Eye (tissue), 1 donor: ENCODE measurements at places on chromosomes 3 and 15.
A peak's percentile ranks its signal among the peaks of the same experiment; 100 is the strongest.

DNA sequence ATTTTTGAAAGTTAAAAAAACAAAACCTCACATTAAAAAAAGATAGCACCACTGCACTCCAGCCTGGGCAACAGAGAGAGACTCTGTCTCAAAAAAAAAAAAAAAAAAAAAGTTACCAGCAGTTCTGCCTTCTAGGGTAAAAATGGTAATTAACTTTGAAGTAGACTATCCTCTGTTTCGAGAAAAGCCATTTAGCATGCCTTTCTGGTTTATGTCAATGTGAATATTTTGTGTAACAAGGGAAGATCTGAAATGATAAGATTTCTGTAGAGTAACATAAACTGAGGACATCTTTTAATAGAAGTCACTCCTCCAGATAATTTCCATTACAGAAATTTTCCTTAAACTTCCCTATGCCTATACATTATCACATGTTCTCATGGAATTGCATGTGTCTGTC lies 203.2 kb upstream of the GAP43 start:
- DNase-seq, result no peak

DNA sequence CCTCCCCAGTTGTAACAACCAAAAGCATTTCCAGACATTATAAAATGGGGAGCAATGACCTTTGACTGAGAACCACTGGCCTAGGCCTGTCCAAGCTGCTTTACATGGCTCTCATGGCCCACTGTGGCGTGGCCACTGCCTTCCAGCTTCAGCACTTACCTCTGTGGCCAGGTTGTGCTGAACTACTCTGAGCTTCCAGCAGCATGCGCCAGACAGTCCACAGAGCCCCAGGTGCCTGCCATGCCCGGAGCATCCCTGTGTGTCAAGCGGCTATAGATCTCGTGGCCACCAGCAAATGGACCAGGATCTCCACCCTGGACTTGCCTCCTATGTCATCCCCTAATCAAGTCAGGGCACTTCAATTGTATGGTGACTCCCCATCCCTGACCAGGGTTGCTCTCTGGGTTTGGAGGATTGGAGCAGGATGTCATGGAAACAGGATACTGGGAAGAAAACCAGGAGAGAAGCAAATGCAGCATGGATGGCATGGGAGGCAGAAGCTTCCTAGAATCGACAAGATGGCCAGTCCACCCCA lies 199.7 kb downstream of the UACA start:
- DNase-seq, result no peak

- no peak for DNase-seq
These were observed 74.9 kb upstream of the SKOR1 start for GRCh38 chr15:67750371-67750770.

DNA sequence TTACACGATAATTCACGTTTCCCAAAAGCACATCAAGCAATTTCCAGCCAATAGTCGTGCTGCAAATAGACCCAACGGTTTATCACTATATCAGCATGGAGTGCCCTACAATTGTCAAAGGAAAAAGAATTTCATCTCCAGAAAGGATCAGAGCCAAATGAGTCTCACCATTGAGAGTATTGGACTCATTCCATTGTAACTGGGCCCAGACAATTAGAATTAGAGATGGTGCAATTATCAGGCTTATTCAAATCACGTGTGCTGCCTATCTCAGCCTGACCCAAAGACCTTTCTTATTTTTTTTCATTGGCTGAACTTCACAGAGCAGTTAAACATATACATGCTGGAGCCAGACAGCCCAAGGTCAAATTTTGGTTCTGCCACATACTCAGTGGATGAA lies 87.0 kb upstream of the LRTM1 start:
- no peak for DNase-seq

DNA sequence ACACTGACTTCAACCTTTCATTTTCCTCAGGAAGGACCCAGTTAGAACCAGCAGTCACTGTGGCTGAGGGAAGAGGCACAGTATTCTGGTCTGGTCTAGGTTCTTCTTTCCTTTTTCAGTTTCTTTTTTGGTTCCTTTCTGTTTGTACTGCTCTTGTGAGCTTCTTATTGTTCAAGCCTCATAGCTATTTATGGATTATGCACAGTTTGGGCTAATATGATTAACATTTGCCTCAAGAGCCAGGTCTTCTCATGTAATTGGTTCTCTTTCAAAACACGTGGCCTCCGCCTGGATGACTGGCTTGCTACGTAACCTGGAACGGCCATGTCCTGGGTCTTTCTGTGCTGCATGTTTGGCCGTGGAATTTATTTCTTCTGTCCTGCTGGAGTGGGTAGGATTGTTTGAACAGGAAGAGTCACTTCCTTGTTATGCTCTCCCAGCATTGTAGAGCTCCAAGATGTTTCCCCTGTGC lies 43.3 kb downstream of the RBMS3 start:
- DNase-seq, result no peak

- no peak for DNase-seq
These were observed at the start of the genes DUOX1 and DUOXA1 for GRCh38 chr15:45129651-45130129. Gene DUOX1 (plus strand): TSS chr15:45129994. CDS start chr15:45131967, 1,973 bp downstream. Gene DUOXA1 (minus strand): TSS chr15:45129879. CDS start chr15:45123014, 6,865 bp downstream.

DNA sequence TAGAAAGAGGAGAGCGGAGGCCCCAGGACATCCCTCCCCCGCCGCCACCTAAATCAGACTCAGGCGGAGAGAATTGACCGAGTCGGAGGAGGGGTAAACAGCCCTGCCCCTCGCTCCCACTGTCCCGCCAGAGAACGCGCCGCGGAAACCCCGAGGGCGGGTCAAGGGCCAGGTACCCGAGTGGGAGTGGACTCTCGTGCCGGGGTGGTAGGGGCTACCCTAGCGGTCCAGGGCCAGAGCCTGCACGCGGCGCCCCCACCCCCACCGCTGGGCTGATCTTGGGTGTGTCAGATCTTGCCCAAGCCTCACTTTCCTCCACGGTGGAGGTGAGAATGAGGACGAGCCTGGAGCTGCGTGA lies 19.0 kb downstream of the SPATA12 start:
- no peak for DNase-seq

- DNase-seq, result no peak
These were observed 66.2 kb downstream of the NPTN start for GRCh38 chr15:73567020-73567419.

DNA sequence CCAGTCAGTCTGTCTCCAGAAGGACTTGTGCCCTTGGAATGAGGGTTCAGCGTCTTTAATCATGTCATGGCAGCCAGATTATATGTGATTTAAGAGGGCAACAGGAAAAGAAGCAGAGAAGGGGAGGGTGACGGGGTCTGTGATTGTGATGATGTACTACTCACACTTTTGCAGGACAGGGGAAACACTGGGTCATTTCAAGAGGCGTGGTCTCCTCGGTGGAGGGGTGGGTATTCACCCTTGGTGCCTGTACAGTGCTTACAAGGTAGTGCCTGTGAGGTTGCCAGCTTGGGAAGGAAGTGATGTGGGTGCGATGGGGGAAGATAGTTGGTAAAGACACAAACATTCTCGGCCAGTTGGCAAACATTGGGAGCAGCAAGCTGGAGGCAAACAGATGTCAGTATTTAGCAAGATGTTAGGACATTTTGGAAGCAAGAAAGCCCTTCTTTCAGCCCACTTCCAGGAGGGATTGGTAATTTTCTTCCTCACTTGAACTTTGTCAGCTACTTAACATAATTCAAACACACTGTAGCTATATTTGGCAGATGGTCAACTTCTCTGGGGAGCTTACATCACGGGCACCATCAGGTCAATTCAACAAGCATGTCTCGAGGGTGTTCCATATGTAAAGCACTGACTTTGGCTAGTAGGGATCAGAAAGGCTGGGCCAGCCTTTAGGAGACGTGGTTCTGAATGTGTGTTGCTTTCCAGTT lies 71.4 kb upstream of the ROPN1 start:
- DNase-seq, result peak; percentile 57

DNA sequence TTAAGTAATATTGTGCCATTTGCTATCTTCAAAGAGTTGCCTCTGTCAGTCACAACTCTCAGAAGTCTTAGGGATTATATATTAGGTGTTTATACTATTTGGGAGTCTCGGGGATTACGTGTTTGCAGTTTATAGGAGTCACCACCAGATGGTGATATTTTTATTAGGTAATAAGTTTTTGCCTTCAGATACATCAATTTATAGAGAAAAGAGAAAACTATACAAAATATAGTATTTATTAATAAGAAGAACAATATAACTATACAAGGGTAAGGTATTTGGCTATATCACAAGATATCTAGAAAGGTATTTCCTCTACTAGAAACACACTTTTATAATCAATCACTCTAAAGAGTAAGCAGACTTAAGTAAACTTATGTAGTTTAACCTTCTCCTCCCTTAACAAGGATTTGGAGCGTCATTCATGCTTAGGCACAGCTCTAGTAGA lies 10.7 kb upstream of the DHX36 start:
- DNase-seq, result peak; percentile 66

DNA sequence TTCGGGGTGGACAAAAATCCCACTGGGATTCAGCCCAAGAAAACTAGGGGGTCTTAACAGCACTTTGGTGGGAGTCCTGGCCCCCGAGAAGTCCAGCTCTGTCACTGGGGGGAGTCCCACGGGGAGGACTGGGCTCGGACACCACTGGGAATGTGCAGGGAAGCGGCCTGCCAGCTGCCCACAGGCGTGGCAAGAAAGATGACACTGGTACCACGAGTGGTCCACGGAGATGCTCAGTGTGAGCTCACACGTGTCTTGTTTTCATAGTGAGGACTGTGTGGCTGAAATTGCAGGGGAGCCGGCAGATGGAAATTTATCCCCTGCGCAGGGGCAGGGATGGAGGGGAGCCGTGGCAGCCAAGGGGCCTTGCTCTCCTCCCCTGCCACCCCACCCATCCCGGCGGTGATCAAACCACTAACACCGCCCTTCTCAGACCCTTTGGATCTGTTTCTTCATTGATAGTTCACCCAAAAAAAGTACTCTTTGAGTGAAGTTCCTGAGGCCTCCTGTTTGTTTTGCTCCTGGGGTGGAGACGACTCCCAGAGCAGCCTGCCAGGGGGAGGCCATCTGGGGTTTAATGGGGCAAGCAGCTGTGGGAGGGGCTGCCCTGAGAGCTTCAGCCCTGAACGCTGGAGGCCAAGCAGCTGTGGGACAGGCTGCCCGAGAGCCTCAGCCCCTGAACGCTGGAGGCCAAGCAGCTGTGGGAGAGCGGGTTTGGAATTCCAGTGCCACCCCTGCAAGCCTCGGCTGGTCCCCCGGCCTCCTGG lies 130.9 kb downstream of the LRRK1 start:
- no peak for DNase-seq

- DNase-seq, result peak; percentile 54
These were observed 136.4 kb upstream of the CMC1 start for GRCh38 chr3:28104896-28105534.

DNA sequence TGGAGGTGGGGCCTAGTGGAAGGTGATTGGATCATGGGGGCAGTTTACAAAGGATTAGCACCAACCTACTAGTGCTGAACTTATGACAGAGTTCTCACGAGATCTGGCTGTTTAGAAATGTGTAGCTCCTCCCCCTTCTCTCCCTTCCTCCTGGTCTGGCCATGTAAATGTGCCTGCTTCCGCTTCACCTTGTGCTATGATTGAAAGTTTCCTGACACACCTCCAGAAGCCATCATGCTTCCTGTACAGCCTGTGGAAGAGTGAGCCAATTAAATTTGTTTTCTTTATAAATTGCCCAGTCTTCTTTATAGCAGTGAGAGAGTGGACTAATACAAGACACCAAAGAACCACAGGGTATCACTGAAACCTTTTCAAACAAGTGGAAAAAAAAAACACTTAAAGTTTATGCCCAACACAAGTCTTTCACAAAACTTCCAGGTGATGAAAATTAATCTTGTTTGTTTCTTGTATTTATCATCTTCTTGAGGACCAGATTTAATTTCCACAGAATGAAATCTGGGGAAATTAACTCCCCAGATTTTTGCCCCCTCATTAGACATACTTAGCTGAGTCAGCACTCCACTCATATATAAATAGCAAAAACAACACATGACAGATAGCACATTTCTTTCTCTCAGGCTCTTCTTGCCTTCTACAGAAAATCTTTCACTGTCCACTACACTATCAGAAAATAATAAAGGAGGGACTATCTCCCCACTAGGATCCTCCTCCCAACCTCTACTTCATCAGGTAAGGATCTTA lies 847.2 kb downstream of the TUSC7 start:
- DNase-seq, result no peak

DNA sequence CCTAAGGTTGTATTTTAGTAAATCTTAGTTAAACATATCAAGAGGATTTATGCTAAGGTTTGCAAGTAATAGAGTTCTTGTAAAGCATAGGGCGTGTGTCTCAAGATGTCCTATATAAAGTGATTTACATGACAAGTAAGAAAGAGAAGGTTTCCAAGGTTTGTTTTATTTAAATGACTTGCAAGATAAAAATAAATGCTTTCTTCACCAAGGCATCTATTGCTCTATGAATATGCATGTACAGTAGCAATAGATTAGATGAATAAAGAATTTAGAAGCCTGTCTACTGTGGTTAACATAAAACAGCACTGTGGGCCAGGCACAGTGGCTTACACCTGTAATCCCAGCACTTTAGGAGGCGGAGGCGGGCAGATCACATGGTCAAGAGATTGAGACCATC lies 466.4 kb upstream of the IL12A start:
- no peak for DNase-seq

DNA sequence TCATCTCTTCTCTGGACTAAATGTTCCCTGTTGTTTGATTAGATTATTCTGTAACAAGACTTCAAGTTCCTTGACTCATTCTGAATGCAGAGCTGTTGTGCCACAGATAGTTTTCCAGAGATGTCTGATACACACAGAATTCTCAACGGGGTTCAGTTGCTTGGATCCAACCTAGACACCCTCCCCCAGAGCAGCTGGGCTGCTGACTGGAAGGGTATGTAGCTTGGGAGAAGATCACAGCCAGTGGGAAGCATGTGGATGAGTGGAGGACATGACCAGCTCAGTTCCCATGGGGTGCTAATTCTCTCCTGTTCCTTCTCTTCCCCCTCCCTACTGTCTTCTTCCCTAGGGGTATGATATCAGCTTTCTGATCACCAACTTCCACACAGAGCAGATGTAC lies 6.6 kb upstream of the TTLL3 start:
- DNase-seq, result no peak

DNA sequence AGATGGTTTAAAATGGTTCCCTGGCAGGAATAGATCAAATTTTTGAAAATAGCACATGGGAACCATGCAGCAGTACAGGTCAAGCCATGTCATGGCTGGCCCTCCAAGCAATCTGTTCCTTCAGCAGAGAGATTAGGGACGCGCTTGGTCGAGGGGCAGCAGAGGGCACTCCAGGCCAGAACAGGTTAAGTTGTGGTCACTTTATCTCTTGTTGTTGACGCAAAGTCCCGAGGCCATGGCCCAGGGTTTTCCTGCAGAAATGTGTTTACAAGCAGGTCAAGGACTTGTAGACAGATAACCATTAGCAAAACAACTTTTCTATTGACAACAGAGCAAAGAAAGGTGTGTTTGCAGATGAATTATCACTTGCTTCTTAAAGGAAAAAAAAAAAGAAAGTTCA lies 570.0 kb upstream of the NR2F2 start:
- peak; percentile 21 for DNase-seq
